ENCODE measurements at places on chromosomes 3 and 15. TPM values are rescaled to one million over a fixed set of nuclear protein-coding genes. Genes with fewer than 3 reads are reported as not detected.

- H3K36me3 ChIP-seq = no peaks in the 10 kb centered on the region
- no peak overlapping the region for H3K4me3 ChIP-seq
- no peaks in the 10 kb centered on the region for H3K27me3 ChIP-seq
- no peak for DNase-seq
Measured at GRCh38 chr3:114896978-114897377, 250.1 kb downstream of the ZBTB20 start.

The NMNAT3 gene
- total RNA-seq = 11.9 TPM

DNA sequence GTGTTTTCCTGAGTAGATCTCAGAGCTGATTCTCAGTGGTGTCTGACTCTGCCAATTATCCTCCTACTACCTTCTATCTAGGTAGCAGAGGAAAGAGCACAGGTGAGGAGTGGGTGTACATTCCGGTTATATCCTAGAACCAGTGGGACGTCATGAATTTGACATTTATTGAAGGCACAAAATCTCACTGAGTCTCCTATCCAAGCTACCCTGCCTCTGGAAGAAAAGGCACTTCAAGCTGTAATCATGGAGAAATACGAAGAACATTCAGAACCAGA, 952.2 kb downstream of the TUSC7 start:
- no peaks in the 10 kb centered on the region for H3K4me1 ChIP-seq
- H3K27ac ChIP-seq = no peak overlapping the region
- H3K27me3 ChIP-seq = no peaks in the 10 kb centered on the region
- H3K36me3 ChIP-seq = no peaks in the 10 kb centered on the region
- DNase-seq = no peak

The CYP11A1 gene
- total RNA-seq = 0.87 TPM

- H3K27me3 ChIP-seq = no peaks in the 10 kb centered on the region
- peaks cover 3% of the 10 kb centered on the region for H3K4me1 ChIP-seq
- peak overlapping the region; percentile 97 for H3K27ac ChIP-seq
- no peak overlapping the region for H3K4me3 ChIP-seq
- peaks cover 7% of the 10 kb centered on the region for H3K36me3 ChIP-seq
Measured at GRCh38 chr3:187737006-187737367, 8.3 kb downstream of the BCL6 start.

GRCh38 chr3:139129892-139130291, 85.2 kb upstream of the PRR23C start:
- no peak overlapping the region for H3K27ac ChIP-seq
- DNase-seq = no peak
- H3K36me3 ChIP-seq = no peaks in the 10 kb centered on the region
- no peaks in the 10 kb centered on the region for H3K4me1 ChIP-seq
- H3K27me3 ChIP-seq = no peaks in the 10 kb centered on the region

- H3K36me3 ChIP-seq = no peaks in the 10 kb centered on the region
- no peak overlapping the region for H3K4me3 ChIP-seq
- no peak for DNase-seq
- no peaks in the 10 kb centered on the region for H3K4me1 ChIP-seq
Measured at GRCh38 chr3:132161608-132162007, 126.8 kb upstream of the CPNE4 start.

The GADL1 gene
- total RNA-seq = not detected

GRCh38 chr3:113532698-113533533, 561 bp downstream of the SIDT1 start:
- H3K4me1 ChIP-seq = peaks cover 2% of the 10 kb centered on the region
- peak; percentile 26 for DNase-seq
- H3K27ac ChIP-seq = peak overlapping the region; percentile 71

The KIF23 gene
- 2.6 TPM for total RNA-seq

- H3K4me3 ChIP-seq = no peak overlapping the region
- H3K4me1 ChIP-seq = no peaks in the 10 kb centered on the region
- no peaks in the 10 kb centered on the region for H3K36me3 ChIP-seq
- H3K27ac ChIP-seq = no peak overlapping the region
Measured at GRCh38 chr3:160583451-160583850, 18.1 kb upstream of the KPNA4 start.

The NANOGP8 gene
- 2.9 TPM for total RNA-seq
